Stimulated activated CD8-positive, alpha-beta memory T cell treated with anti-CD3 and anti-CD28 coated beads, Interleukin-7, amount 100 ng/mL, for 4 hours (primary cell): ENCODE measurements at places on chromosomes 2 and 18.

DNA sequence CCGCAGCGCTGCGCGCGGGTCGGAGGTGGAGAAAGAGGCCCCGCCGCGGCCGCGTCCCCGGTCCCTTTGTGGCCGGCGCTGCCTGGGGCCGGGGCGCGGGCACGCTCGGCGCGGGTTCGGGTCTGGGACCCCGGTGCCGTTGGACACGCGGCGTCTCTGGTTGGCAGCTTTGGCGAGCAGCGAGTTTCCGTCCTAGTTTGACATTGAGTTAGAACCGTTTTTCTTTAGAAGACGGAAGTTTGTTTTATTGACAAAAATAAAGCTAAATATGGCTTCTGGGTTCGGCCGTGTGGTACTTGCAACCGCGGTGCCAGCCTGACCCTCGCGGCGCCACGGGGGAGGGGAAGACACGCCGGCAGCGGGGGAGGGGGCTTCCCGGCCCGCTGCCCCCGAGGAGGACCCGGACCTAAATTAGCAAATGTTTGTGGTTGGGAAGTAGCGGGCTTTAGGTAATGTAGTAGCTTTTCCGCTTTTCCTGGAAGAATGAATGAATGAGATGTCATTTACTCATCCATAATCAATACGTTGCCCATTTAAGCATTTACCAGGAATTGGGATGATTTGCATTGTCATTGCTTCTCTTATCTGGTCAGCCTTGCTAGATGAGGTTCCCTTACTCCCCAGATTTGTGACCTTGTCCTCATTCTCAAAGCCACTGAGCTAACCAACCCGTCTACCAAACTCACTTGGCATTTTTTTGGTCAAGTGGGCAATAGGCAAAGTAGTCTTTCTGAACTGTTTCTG lies 530 bp downstream of the GALNT1 start:
- DNase-seq, result no peak

- no peak for DNase-seq
Observed at GRCh38 chr18:74225193-74225840, 66.4 kb downstream of the CYB5A start.

- DNase-seq, result no peak
Observed at GRCh38 chr2:88737385-88737784, 45.9 kb downstream of the RPIA start.

DNA sequence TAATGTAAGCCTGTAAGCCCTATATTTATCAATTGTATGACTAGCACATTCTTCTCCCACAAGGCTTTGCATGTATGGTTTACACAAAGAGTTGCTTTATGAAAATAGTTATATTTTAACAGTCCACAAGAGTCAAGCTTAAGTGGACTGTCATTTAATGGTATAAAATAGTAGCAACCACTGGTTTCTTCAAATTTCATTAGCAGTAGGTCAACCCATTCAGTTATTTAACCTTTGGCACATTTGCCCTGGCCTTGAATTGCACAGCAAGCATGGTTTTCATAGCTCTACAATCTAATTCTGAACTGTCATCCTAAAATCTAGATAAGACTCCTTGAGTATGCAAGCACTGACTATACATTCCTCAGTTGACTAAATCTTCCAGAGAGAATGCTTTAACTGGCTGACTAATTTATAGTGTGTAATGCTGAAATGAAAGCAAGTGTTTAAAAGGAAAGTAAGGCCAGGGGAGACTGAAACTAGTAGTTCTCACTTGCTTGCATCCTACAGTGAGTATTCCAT lies 1.8 kb downstream of the DPP4 start:
- DNase-seq, result no peak

DNA sequence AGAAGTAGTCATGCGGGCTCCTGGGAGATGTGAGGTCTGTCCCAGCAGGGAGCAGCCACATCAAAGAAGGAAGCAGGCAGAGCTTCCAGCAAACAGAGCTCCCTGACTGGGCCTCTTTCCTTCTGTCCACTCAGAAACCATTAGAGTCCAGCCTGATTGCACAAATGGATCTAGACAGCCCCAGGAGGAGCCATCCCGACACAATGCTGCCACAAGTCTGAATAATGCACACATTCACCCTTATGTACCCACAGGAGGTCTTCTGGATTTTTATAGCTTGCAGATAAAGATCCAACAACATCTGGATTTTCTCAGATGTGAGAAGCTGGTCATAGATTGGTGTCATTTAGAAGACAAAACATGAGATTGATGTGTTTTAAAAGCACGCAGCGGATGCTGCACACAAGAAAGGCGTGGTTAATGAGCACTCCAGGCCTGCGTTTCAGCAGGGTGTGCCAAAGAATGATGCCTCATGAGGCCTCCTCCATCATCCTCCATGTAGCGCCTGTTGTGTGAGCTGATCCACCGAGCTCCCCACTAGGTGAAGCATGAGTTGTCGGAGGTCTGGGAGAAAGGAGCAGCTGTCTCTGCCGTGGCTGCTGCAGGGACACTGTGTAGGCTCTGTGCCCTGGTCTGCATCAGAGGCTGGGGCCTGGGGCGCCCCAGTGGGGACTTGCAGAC lies 60.6 kb downstream of the MTCL1 start:
- no peak for DNase-seq

GRCh38 chr2:236547725-236548124 lies 21.9 kb upstream of the ACKR3 start:
- no peak for DNase-seq

GRCh38 chr2:105714141-105714540 lies 30.6 kb upstream of the NCK2 start:
- DNase-seq, result no peak

- no peak for DNase-seq
Observed at GRCh38 chr2:152632736-152633135, 84.5 kb downstream of the PRPF40A start.

DNA sequence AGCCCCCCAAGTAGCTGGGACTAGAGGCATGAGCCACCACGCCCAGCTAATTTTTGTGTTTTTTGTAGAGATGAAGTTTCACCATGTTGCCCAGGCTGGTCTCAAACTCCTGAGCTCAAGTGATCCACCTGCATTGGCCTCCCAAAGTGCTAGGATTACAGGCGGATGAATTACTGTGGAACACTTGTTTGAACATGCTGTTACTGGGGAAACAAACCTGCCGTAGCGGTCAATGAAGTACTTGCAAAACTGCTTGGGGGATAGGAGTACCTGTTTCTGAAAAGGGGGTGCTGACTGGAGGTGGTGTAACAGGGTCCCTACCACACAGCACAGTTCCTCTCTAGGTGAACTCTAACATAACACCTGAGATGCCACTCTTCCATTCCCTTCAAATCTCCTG lies 5.9 kb upstream of the IMPACT start:
- no peak for DNase-seq

DNA sequence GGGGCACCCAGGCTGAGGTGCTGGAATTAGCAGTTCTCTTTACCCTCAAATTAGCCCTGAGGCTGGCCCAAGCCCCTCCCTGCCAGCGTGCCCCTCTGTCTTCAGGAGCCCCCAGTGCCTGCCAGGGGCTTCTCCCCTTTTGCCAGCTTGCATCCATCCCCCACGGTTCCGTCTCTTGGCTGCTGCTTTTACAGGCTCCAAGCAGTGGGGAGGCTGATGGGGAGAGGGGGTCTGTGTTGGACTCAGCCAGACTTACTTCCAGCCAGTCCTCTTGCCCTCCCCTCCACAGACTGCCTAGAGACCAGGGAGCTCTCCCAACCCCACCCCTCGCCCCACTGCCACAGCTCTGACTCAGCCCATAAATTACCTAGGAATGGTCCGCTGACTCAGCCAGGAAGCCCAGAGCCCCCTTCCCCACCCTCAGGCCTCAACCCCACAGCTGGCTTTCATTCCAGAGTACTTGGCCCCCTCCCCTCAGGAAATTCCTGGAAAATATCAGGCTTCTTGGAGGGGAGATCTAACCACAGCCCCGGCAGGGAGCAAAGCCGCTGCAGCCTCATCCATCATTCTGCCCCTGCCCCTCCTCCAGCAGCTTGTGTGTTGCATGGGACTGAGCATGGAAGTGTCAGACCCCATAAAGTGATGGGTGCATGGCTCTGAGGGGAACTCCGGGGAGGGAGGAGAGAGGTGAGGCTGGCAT lies 184.6 kb downstream of the ZFP36L2 start:
- no peak for DNase-seq

DNA sequence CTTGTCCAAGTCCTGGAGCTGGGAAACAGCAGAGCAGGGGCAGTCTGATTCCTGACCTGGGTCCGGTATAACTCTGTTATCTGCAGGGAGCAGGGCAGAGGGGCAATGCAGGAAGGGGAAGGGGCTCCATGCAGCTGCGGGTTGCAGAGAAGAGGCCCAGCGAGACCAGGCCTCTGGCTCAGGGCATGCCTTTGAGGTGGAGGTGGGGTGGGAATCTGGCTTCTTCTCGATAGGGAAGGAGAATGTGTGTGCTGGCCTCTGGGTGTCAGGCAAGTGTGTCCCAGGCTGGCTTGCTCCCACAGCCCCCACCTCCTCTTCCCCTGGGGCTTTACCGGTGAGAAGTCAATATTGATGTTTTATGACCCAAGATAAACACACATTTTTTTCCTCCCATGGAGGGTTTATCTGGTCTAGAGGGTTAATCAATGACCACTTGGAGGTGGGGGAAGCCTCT lies 187.1 kb upstream of the HAAO start:
- no peak for DNase-seq

- no peak for DNase-seq
Observed at GRCh38 chr2:69848186-69848790, 18.8 kb downstream of the GMCL1 start.

- no peak for DNase-seq
Observed at GRCh38 chr2:101781326-101781725, 83.8 kb downstream of the MAP4K4 start.

- DNase-seq, result no peak
Observed at GRCh38 chr18:2657788-2658458, 2.4 kb downstream of the SMCHD1 start.

DNA sequence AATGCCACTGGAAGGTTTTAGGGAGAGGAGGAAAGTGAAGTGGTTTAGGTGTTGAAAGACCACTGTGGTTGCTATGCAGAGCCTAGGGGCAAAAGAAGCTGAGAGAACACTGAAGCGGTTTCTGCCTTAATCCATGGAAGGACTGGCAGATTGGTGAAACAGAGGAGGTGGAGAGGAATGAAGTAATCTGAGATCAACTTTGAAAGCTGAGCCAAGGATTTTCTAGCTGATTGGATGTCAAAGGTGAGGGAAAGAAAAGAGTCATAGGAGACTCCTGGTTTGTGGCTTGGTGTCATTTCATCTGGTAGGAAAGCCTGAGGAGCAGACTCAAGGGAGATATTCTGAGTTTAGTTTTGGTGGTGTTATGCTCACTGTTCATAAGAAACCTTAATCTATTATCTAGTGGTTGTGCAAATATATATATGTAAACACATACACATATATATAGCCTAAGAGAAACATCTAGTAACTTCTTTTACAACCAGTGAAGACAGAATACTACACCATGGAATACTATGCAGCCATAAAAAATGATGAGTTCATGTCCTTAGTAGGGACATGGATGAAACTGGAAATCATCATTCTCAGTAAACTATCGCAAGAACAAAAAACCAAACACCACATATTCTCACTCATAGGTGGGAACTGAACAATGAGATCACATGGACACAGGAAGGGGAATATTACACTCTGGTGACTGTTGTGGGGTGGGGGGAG lies 134.1 kb upstream of the CREB1 start:
- no peak for DNase-seq

GRCh38 chr2:20561637-20562454 lies 89.1 kb downstream of the HS1BP3 start:
- no peak for DNase-seq

DNA sequence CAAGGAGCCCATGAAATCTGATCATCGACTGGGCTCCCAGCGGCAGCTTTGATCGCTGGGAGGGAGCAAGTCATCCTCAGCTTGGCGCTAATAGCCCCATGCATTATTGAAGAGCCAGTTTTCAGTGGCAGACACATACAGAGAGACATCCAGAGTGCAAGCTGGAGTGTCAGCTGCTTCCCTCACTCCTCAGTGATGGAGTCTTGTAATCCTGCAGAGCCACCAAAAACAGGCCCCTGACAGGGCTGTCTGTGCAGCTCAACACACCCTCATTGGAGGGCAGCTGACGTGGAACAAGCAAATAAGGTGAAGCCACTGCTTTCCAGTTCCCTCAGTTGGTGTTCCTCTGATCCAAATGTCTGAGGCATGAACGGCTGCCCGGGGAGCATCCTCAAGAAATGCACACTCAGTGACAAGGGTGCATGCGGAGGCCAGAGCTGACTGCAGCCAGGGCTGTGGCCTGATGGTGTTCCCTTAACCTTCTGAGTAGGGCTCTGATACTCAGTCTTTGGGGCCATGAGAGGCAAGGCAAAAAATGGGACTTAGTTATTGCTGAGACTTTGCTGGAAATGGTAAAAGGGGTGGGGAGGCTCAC lies 97.4 kb downstream of the RHOB start:
- no peak for DNase-seq

- DNase-seq, result no peak
Observed at GRCh38 chr2:237886685-237887481, 27.5 kb downstream of the RAMP1 start.

DNA sequence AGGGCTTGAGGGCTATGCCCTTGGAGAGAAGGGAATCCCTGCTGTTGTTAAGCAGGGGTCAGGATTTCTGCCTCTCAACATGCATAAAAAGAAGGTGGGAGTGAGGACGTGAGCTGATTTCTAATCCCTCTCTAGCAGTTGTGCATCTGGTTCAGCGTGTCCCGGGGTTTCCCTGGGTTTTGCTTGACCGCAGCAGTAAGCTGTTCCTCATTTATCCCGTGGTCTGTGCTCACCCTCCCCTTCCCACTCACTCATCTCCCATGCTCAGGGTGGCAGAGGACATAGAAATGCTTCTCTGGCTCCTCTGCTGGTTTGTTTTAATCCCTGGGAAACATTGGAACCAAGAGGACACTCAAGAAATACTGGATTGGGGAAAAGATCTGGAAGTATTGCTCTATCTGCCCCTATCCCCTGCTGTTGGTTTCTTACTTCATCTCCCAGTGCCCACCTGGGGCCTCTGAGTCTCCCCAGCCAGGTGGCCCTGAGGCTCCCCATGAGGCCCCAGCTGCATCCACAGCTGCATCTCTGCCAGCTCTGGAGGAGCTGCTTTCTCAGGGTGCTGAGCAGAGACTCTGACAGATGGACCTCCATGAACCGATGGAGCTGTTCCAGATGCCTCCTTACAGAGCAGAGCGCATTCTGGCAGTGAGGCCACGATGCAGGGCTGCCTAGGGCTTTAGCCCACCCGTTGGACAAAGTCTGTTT lies 36.1 kb downstream of the TET3 start:
- no peak for DNase-seq

DNA sequence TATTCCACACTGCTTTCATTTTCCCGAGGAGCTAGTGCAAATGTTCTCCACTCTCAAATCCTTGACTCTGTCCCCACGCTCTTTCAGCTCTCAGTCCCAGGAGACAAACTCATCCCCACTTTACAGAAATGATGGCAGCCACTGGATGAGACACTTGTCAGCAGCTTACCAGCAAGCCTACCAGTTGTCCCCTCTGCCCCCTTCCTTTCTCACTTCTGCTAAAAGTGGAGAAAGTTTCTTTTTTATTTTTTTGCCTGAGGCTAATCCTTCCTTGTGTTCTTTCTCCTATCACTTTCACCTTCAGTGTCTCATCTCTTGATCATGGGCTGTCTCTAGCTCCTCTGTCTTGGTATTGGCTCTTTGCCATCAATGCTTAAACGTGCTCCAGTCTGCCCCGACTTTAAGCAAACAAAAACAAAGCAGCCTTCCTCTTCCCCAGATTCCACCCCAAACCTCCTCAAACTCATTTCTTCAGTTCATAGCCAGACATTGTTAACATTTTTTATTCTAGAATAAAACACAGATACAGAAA lies 64.5 kb downstream of the TTC32 start:
- DNase-seq, result no peak
